ENCODE measurements at places on chromosomes 7 and 10.
A peak's percentile ranks its signal among the peaks of the same experiment; 100 is the strongest.

DNA sequence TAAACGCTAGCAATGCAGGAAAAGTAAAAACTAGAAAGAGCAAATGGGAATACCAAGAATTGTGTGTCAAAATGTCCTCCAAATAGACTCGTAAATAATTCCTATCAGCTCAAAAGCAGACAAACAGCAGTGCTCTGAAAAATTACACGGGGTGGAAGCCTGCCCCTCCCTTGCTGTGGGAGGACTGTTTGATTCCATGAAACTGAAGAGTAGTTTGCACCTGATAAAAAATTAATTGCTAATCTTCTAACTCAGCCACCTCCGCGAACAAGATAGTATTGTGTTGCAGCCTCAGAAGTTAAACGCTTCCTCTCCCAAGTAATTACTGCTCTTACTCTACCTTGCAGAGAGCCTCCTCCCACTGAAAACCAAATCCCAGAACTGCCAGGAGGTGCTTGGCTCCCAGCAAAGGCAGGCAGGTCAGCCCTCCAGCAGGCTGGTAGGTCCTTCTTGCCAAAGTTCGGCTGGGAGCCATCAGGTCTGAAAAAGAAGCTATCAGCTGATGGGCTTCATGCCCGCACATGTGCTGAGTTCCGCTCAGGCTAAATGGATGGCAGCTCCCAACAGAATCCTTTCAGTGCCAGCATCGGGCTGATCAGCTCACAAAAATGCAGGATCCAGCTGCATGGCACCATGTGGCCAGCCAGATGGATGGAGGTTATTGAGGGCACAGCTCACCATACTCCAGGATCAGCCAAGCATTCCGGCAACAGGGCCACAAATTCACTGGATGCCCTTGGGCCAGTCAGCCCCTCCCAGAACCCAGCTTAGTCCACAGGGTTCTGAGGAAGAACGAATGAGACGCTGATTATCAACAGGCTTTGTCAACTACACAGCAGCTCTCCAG lies 37.1 kb downstream of the MAD1L1 start:
- peak; percentile 89 for DNase-seq

DNA sequence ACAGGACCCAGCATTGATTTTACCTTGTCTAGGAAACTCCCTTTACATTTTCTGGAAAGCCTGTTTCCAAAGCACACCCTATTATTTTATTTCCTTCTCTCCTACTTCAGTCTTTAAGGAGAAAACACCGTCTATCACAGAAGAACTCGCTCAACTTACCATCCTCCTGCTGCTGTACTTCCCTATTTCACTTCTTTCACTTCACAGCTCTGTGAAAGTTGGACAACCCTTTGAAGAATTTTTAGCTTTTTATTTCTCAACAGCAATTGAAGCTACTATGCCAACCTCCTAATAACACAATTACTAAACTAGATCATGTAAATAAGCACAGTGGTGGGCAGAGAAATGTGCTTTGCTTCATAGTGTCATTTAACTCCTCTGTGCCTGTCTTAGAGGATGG lies 166.5 kb downstream of the TFEC start:
- DNase-seq: no peak

DNA sequence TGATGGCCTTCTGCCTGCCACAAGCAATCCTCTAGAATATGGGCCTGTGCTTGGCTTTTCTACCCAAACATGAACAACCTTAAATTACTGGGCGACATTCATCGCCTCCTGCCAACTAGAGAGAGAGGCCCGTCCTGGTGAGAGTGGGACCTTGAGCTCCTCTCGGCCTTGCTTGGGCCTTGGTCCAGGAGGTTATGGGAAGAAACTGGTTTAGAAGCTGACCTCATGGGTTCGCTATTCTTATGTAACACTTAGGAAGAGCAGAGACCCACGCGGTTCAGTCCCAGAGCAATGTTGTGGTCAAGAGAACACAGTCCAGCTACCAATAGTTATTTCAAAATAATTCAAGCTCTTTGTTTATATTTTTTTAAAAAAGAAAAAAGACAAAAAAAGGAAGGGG lies 176.3 kb upstream of the ZNF32 start:
- no peak for DNase-seq

DNA sequence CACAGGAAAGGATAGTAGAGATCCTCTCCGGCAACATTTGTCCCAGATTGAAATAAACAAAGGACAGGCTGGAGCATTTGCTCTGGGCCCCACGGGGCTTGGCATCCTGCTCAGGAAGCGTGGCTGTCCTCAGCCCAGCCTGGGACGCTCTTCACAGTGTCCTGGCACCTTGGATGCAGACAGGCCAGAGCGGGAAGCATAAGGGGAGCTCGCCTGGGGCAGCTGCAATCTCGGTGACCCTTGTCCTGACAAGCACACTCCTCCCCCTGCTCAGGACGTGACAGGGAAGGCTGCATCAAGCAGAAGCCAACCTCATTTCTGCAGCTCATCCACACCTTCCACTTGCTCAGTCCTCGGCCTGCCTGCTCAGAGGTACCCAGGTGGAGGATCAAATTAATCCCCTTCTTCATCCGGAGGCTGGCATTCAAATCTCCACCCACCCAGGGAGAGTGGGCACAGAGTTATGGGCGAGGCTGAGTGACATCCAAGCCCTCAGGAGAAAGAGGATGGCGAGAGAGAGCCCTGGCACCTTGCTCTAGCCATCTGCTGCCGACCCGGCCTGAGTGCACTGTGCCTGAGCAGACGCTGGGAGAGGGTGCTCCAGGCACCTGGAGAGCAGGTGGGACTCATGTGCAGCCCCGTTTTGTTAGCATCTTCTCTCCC lies 47.6 kb downstream of the ABRAXAS2 start:
- DNase-seq: no peak

DNA sequence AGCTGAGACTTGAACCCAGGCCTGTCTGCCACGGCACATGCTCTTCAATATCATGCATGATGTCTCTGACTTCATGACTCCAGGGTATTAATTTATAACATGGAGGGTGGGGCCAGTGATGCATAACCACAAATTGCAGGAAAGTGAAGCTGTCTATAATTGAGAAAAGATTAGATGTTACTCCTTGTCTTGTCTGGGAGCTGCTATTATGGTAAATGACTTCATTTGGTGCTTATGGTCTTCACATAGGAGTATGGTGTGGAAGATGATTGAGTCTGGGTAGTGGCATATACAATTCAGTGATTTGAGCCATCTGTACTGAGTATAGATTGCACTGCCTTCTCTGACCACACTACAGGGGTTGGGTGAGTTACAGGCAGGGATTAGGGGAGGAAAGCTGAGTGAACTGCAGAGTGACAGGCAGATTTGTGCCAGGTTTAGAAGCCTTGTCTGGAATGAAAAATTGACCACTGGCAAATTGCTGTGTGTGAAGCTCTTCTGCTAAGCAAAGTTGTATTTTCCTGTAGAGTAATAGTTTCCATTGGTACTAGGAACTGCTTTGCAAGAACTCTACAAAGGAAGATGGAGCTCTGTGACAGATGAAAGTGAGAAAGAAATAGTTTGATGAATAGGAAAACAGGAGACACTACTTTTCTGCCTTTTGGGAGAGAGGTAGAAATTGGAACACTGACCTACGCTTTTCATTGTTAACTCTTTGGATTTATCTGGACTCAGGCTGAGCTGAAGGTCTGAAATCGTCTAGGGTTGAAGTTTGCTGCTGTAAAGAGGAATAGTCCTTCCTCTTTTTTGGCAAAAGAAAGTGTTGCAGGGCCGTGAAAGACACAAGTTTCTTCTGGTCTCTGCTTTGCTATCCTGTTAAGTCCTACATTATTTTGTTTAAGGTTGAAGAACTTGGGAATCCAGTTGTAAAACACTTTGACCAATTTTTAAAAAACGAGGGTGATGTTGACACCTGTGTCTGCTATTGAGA lies 2.7 kb downstream of the SND1 start:
- DNase-seq: no peak

GRCh38 chr10:124042656-124043309 lies 50.6 kb downstream of the CHST15 start:
- DNase-seq: no peak

- DNase-seq: no peak
Observed at GRCh38 chr7:118349604-118350003, 125.1 kb downstream of the ANKRD7 start.

DNA sequence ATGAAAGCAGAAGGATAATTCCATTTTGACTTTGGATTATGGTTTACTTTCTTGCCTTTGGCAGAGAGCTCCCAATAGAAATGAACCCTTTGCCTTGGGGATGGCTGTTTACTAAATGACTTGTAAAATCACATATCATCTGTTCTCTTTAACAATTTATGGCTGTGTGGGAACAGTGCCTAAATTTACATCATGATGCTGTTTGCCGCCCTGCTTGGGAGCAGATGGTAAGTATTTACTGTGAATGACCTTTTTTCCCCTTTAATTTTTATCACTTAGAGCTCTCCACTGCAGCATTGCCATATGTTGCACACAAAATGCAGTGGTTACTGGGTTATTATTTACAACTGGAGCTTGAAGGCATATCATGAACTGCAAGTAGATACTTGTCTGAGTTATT lies 13.4 kb downstream of the HEPACAM2 start:
- no peak for DNase-seq

DNA sequence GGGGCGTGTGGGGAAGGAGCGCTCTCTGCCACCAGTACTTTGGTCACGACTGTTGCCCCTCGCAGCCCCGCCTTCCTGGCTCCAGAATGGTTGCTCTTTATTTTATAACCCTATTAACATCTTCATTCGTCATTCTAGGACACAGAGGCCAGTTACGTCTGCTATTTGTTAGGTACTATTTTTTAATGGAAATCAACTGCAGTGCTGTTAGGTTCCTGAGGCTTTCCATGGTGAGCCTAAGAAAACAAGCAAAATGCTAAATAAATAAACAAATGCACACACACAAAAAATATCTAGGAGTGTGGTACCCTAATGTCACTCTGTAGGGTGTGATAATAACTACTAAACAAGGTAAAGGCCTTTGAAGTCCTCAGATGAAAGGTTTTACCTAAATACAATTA lies 71.1 kb downstream of the SLC37A3 start:
- DNase-seq: no peak

DNA sequence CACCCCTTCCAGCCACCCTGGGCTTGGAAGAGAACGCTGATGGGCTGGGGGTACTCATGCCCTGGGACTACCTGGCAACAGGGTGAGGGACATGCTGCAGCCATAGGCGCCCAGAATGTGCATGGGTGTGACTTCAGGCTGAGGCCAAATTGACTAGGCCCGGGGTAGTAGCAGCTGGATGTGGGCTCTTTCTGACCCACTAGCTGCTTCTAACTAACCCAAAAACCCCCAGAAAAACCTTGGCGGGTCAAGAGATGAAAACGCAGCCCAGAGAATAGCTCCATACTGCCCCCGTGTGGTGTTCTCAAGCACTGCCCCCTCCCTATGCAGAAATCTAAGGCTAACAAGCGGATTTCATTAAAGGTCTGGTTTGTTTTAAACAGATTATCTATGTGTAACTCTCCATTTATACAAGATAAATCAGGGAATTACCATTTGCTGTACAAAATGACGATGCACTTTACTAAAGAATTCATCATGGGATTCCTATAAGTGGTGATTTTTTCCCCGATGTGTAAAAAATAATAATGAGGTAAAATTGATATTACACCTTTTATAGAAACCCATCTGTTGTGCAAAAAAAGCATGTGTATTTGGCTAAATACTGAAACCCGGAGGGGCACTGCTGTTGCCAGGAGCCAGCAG lies 4.2 kb downstream of the SMARCD3 start:
- peak; percentile 72 for DNase-seq

DNA sequence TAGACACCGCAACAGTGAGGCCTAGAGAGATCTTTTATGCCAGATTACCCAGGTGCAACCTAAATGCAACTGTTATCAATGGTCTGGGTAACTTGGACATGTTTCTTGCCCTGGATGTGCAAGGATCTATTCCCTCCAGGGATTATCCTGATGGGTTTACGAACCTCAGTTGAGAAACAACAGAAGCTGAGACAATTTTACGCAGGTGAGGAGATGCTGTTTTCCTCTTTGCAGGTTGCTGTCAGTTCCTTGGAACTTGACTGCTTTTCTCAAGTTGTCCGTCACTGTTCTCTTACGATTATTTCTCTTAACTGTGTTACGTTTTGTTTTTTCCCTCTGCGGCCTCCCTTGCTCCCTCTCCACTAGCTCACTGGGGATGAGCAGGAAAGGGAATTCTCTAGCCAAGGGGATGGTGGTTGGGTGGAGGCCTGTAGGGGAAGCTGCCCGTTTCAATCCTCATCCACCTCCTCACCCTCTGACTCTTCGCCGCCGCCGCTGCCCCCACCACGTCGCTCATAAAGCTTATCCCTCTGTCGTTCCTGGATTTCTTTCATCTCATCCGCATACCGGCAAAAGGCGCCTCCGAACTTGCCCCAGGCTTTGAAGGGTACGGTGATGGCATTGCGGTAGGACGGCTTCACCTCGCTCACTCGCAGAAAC lies 1.2 kb downstream of the PURB start:
- no peak for DNase-seq

- no peak for DNase-seq
Observed at GRCh38 chr7:53603461-53603860, 568.0 kb downstream of the POM121L12 start.

DNA sequence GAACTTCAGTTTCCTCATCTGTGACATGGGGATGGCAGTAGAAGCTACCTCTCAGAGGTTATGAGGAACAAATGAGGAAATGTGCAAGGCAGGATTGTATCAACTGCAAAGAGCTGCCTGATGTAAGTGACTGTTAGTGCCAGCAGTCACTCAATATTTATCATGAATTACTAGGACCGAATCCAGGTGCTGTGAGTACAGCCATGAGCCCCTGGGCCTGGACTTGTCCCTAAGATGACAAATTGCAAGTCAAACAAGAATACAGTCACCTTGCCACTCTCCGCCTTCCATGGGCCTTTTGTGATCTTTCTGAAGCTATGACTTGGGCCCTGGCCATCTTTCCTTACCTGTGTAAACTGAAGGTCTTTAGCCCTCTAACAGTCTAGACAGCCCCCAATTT lies 27.7 kb upstream of the TLX1 start:
- no peak for DNase-seq

DNA sequence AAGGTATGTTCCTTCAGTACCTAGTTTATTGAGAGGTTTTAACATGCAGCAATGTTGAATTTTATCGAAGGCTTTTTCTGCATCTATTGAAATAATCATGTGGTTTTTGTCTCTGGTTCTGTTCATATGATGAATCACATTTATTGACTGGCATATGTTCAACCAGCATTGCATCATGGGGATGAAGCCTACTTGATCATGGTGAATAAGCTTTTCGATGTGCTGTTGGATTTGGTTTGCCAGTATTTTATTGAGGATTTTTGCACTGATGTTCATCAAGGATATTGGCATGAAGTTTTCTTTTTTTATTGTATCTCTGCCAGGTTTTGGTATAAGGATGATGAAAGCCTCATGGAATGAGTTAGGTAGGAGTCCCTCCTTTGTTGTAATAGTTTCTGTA lies 204.0 kb upstream of the GNAI1 start:
- DNase-seq: no peak

DNA sequence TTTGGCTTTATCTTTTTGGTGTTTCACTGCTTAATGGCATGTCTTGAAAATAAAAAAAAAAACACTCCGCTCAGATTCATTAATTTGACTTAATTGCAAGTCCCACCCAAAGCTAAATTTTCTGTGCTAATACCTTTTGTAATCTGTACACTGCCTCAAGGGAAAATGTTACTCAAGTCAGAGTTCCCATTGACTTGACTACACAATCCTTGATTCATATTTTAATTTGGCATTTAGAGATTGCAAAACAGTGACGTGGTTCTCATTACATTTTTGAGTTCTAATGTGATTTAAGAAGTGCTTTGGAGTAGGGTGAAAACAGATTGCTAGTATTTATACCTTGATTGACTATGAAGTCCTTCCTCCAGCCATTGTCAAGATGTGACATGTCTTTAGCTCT lies 21.3 kb upstream of the LIPM start:
- DNase-seq: no peak

GRCh38 chr10:49323171-49323895 lies 24.4 kb downstream of the C10orf71 start:
- no peak for DNase-seq
